ENCODE measurements at places on chromosomes 3 and 15. TPM values are rescaled to one million over a fixed set of nuclear protein-coding genes. Genes with fewer than 3 reads are reported as not detected.

DNA sequence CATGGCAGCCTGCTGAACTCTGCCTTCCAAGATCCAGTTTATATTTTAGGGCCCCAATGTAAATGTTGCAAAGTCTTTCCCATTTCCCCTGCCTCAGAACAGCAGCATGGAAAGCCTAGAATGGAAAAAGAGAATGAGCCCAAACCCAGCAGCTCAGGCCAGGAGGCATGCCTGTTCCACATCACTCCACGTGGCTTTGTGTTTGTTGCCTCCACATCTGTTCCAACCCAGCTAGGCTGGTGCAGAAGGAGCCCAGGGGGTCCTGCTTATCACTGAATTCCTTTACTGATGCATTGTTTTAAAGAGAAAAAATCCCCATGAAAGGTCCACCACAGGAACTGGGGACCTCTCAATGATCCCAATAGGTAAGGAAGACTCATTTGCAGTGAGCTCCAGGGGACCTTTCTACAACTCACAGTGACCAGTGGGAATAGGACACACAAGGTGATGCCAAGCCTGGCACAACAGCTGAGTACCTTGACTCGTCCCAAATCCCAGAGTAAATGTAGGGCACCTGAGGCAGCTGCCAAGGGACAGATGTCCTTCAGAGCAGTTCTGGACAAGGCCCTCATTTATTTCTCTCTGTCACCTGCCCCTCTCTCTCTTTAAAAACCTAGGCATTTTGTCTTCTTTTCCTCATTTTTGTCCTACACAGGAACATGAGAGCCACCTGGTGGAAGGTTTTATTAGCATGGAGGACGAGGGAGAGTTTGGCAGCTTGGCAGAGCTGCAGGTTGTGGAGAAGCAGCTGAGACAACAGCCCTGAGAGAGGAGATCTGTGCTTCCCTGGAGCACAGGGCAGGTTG is 41.7 kb upstream of the ADAMTS17 start:
- no peak for DNase-seq

DNA sequence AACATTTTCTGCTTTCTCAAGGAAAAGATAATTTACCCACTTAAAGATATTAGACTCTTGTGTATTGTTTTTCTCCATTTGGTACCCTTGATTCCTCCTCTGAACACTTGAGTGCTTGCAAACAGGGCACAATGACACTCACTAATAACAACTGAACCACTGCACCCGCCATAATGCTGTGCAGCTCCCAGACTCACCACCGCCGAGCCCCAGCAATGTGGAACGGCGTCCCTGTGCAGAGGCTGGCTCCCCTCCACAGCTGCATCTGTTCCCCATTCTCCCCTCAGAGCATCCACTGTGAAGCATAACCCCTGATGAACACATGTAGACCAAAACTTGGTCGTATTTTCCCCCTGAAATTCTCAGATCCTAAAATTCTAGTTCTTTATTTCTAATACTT is 276.2 kb upstream of the PLSCR5 start:
- DNase-seq = no peak

DNA sequence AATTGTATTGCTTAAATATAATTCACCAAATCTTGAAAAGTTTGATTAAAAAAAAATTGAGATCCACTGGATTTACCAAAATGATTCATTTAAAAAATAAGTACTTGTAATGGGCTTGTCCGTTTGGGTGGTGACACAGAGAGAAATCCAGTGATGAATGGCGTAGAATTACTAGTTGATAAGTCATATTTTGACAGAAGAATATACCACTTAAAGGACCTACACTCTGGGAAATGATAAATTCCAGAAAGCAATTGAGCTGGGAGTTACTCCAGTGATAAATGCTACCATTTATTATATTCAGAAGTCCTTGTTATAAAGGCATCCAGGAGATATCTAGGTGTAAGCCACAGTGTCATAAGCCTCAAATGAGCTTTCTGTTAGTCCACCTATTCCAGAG is 141.8 kb upstream of the CFAP20DC start:
- DNase-seq = no peak

GRCh38 chr15:29451201-29451781 is 181.7 kb upstream of the NSMCE3 start:
- DNase-seq = peak; percentile 70

GRCh38 chr3:177358091-177358976 is 161.1 kb upstream of the TBL1XR1 start:
- DNase-seq = peak; percentile 50

GRCh38 chr3:146537603-146538002 is 6.8 kb downstream of the PLSCR1 start:
- DNase-seq = no peak

DNA sequence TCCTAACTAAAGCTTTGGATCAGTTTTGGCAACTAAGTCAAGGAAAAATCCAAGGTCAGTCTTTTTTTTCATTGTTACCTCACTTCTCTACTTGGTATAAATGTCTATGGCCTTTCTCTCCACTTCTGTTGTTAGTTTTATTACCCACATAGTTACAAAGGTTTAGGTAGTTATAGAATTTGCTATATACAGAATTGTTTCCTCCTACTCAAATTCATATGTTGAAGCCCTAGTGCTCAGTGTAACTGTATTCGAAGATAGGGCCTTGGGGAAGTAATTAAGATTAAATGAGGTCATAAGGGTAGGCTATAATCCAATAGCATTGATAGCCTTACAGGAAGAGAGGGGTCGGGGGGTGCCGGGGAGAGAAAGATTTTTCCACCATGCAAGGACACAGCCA is 19.7 kb upstream of the STIMATE start:
- DNase-seq = no peak

DNA sequence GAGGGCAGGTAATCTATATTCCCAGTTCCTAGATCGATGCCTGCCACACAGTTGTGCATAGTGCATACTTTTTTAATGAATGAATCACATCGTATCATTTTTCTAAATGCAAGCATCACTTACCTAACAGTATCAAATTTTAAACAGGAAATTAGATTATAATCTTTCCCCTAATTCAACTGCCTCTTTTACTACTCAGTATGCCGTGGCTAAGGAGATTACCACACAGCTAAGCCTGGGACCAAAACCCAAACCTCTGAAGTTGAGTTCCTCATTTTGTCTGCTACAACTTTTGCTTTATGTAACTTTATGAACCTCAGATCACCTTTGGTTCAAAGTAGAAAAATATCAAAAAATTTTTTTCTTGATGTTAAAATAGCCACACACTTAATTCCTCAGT is 53.2 kb upstream of the FNDC3B start:
- no peak for DNase-seq

DNA sequence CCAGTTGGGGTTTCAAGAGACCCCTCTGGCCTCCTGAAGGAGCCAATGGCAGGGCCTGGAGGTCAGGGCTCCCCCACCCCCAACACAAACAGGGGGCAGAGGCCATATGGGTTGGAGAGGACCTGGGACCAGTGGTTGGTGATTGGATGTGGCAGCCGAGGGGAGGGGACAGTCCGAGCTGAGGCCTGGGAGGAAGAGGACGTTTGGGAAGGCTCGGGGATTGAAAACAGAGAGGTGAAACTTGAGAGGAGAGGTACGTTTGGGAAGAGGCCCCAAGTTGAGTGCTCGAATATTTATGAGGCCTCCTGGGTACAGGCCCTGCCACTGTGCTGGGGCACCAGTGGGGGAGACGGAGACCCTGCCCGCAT is 53.7 kb downstream of the DNAJB8 start:
- no peak for DNase-seq

DNA sequence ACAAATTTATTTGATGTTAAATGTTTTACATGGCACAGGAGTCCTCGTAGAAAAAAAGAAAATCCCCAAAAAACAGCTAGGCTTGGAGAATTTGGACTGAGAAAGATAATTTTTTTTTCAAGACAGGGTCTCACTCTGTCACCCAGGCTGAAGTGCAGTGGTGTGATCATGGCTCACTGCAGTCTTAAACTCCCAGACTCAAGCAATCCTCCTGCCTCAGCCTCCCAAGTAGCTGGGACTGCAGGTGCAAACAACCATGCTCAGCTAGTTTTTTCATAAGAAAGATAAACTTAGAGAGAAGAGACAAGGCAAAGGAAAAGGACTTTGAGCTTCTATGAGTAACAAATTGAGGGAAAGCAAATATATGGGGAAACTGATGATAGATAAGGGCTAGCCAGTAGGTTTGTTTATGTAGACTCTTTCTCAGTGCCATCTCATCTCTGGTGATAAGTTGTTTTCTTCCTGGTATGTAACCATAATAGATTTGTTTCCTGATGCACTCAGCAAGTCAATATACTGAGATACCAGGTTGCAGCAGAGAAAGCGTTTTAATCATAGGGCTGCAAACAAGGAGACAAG is 13.1 kb upstream of the TRMT10C start:
- no peak for DNase-seq

DNA sequence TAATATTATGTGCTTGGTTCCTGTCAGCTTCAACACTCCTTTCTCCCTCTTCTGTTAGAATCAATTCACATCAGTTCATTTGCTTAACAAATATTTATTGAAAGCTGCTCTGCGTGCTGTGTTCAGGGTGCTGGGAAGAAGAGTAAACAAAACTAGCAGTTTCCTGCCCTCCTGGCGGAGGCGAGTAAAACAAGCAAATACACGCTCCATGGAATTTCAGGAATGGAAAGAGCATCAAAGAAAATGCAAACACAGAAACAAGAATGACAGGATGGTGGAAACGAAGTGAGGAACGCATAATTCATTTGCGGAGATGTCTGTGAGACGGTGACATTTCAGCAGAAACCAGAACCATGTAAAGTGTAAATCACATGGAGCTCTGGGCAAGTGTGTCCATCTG is 49.4 kb upstream of the SPTSSB start:
- no peak for DNase-seq

- DNase-seq = no peak
Observed at GRCh38 chr15:85383470-85384148, 3.2 kb downstream of the AKAP13 start.

GRCh38 chr15:88678755-88679154 is 39.9 kb downstream of the ISG20 start:
- no peak for DNase-seq

DNA sequence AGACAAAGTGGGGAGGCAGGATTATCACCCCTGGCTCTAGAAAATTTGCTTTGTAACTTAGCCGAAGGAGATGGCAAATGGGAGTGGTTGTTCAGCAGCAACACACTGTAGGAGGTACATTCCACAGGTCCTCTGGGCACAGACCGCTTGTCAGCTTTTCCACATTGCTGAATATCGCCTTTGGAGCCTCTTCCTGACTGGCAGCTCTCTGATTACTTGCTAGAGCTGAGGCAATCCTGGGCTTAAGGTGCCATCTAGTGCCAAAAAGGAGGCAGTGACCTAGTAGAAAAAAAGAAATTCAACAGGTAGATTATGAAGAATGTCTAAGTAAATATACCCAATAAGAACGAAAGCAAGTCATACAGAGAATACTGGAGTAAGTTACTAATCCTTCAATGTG is 13.1 kb upstream of the SCN5A start:
- DNase-seq = no peak

DNA sequence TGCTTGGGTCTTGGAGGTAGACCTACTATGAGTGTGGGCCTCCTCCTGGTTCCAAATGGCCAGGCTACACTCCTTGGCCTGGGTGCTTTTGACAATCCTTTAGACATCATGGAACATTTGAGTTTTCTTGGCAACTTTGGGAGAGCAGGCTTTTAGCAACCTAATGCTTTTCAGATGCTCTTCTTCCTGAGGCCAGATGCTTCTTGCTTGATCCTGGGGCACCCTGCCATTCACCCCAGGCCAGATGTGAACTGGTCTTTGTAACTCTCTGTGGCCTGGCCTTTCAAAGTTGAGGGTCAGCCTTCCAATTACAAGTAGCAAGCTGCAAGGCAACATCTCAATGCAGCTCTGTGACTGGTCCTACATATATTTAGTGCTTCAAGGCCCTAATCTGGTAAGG is 40.5 kb downstream of the RTP1 start:
- DNase-seq = no peak

GRCh38 chr15:35448294-35448693 is 97.7 kb downstream of the DPH6 start:
- no peak for DNase-seq

- DNase-seq = no peak
Observed at GRCh38 chr3:177673112-177673914, 476.0 kb upstream of the TBL1XR1 start.

GRCh38 chr3:197746209-197746608 is 3.5 kb upstream of the FYTTD1 start:
- DNase-seq = no peak

GRCh38 chr3:194938845-194939531 is 253.3 kb downstream of the FAM43A start:
- no peak for DNase-seq

GRCh38 chr3:181955566-181955965 is 243.8 kb downstream of the SOX2 start:
- no peak for DNase-seq

- DNase-seq = no peak
Observed at GRCh38 chr3:10474847-10475246, 30.5 kb downstream of the ATP2B2 start.

DNA sequence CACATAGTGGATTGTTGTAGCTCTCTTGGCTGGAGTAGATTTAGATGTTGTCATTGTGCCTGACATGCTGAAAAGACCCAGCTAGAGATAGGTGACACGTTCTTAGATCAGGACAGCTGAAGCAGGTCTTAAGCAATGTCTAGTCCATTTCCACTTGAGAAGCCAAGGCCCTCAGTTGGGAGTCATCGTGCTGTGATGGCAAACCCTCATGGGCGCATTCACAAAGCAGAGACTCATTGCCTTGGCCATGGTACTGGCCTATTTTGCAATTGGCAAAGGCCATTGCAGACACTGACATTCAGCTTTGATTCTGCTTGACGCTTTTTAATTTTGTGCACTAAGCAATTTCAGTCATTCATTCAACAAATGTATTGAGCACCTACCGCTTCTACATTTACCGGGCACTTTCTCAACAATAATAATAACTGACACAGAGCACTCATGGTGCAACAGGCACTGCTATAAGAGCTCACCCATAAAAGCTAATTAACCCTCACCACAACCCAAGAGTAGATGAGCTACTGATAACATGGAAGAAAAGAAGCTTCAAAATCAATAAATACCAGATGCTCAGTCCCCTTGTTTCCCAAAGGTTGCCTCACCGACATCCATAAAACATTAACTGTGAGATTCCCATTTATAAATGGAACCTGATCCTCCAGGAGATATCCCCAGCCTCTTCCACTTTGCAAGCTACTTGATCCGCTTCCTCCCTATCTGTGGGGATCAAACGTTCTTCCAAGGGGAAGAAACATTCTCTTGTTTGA is 200.1 kb downstream of the TLE3 start:
- DNase-seq = no peak

Gene LRTM1
- total RNA-seq = not detected

Gene RTP3
- not detected for total RNA-seq

Gene SMCO1
- total RNA-seq = not detected

Gene TM4SF1
- not detected for total RNA-seq

Gene ADGRG7
- not detected for total RNA-seq

Gene HES1
- 0.34 TPM for total RNA-seq

Gene SLC2A2
- not detected for total RNA-seq

Gene VILL
- total RNA-seq = 3.2 TPM

Gene GOLGA6L7
- not detected for total RNA-seq

Gene BDH1
- 19.4 TPM for total RNA-seq

Gene SEC62
- 75.5 TPM for total RNA-seq

Gene LMAN1L
- not detected for total RNA-seq

Gene LRRC2
- total RNA-seq = not detected

Gene SCN11A
- 0.78 TPM for total RNA-seq

Gene CPN2
- total RNA-seq = not detected

Data from glutamatergic neuron (in vitro differentiated cells).